ENCODE measurements at places on chromosomes 7 and 10.

DNA sequence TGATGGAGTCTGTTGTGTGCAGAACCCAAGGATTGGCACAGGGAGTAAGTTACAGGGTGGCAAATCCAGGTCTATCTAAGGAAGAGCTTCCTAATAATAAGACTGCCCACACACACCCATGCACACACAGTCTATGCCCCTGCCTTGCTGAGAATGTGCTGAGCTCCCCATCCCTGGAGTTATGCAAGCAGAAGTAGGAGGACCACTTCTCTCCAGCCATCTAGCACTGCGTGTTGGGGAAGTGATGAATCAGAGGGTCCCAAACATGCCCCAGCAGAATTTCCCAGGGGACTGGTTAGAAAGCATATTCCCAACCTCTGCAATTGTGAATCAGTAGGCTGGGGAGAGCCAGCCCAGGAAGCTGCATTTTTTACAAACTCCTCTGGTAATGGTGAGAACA is 117.2 kb downstream of the CDH23 start:
- no peak for DNase-seq

GRCh38 chr7:87448388-87448787 is 27.1 kb downstream of the ABCB4 start:
- no peak for DNase-seq

GRCh38 chr10:6650586-6650985 is 70.5 kb upstream of the PRKCQ start:
- DNase-seq: no peak

GRCh38 chr10:63582690-63583089 is 61.5 kb downstream of the REEP3 start:
- no peak for DNase-seq

- DNase-seq: no peak
Observed at GRCh38 chr10:95214793-95215192, 20.8 kb downstream of the ACSM6 start.

GRCh38 chr7:121003986-121004685 is 15.6 kb downstream of the CPED1 start:
- DNase-seq: no peak

- DNase-seq: no peak
Observed at GRCh38 chr7:605661-606450, 86.2 kb upstream of the PDGFA start.

DNA sequence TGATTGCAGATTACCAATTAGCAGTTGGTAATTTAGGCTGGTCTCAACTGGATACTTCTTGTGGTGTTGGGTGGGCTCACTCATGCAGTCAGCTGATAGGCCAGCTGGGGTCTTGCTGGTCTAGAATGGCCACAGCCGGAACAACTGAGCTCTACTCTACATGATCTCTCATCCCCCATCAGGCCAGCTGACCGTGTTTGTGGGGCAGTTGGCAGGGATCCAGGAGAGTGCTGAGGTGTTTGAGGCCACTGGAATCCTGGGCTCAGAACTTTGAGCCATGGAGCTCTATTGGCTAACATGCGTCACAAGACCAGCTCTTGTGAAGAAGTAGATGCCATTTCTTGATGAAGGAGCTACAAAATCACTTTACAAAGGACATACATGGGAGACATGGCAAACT is 242.4 kb downstream of the GFRA1 start:
- DNase-seq: no peak

GRCh38 chr7:81721437-81721836 is 48.4 kb downstream of the HGF start:
- DNase-seq: no peak

GRCh38 chr7:29480451-29480850 is 83.2 kb upstream of the PRR15 start:
- DNase-seq: no peak

GRCh38 chr7:10913457-10913856 is 60.2 kb upstream of the PHF14 start:
- no peak for DNase-seq

- no peak for DNase-seq
Observed at GRCh38 chr10:89373916-89374711, 3.7 kb upstream of the IFIT1B start.

- DNase-seq: no peak
Observed at GRCh38 chr7:151700586-151701165, 176.2 kb downstream of the PRKAG2 start.

- no peak for DNase-seq
Observed at GRCh38 chr7:151416941-151417315, 7.1 kb upstream of the WDR86 start.

DNA sequence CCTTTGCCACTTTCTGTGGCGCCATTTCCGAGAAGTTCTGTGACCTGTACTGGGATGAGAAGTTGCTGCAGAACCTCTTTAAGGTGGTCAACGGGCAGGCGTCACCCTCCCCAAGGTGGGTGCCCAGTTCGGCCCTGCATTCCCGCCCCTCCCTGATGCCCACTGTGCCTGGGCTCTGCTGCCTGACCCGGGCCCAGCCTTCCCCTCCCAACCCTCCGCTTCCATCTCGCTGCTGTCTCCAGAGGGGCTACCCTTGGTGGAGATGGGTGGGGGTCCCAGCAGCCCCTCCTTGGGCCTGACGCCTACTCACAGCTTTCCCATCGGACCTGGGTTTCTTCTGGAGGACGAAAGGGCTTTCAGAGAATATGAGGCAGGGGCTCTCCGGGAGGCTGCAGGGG is 30.5 kb upstream of the UTF1 start:
- DNase-seq: no peak

- DNase-seq: no peak
Observed at GRCh38 chr10:113872139-113873030, 17.9 kb downstream of the NHLRC2 start.

- DNase-seq: no peak
Observed at GRCh38 chr10:9228771-9229170, 1174.3 kb downstream of the GATA3 start.

DNA sequence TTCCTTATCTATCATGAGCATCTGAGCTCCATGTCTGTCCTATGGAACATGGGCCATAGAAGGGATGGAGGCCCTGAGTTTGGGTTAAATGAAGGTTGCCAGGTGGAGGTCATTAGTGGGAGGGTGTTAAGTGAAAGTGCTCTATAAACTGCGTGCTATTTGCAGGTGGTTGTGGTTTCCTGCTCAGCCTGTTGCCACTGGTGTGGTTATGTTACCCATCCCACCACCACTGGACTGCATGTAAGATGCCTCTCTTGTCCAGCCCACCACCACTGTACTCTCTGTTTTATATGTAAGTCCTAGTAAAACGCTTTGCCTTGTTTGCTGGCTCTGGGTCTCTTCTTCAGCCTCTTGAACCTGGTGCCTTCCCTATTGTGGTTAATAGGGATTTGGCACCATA is 711.2 kb downstream of the SORCS3 start:
- no peak for DNase-seq

- DNase-seq: no peak
Observed at GRCh38 chr10:85311613-85312337, 983.4 kb downstream of the CCSER2 start.

- DNase-seq: no peak
Observed at GRCh38 chr10:79310200-79310865, 36.9 kb upstream of the PPIF start.

DNA sequence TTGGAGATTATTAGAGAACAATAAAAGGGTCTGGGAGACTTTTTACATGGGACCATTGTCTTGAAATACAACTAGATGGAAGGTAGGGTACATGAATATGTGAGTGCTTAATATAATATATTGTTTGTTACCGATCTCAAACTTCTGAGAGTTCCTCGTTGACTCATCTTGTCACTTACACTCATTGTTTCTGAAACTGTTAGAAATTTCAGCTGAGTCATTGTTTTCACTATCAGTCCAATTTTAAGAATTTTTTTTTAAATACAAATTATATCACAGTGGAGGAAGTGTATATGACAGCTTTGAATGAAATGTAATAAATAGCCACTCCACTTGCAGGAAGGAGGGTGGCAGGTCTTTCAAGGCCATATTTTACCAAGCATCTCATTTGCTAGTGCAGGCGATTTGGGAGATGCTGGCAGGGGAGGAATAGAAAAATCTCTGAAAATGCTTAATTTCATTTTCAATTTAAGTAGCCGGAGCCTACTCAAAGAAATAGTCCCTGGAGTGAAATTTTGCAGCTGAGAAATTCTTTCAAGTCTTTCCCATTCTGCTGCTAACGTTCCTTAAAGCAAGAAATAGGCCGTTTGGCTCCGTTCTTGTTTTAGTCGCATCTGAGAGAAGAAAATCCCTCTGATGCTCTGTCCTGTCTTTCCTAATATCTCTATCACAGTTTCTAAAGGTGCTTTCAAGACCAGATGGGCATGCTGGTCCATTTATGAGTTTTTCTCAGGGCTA is 1404.2 kb upstream of the CELF2 start:
- no peak for DNase-seq

DNA sequence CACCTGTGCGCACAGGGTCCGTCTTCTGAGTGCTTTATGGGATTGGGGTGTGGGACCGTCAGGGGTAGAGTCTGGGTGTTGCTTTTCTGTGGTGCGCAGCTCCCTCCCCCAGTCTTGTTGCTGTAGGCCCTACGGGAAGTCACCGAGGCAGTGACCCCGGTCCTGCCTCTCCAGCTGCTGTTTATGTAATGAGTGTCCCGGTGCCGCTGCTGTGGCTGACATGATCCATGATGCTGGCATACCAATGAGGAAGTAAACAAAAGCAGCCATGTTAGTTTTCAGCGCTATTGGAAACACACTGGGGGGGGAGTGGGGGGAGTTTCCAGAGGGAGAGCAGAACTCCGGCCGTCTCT is 1.1 kb downstream of the TRIM8 start:
- no peak for DNase-seq

GRCh38 chr7:27137640-27138315 is 5.7 kb downstream of the HOXA5 start:
- no peak for DNase-seq

GRCh38 chr10:23630376-23630775 is 191.5 kb downstream of the OTUD1 start:
- DNase-seq: no peak

- DNase-seq: peak; percentile 12
Observed at GRCh38 chr10:127694580-127695193, 42.3 kb upstream of the FOXI2 start.

GRCh38 chr7:139745678-139746143 is 32.1 kb downstream of the HIPK2 start:
- DNase-seq: no peak

Measured in GM19239 (cell line).